ENCODE measurements at places on chromosomes 12 and 14.

- DNase-seq, result no peak
These were observed 87.2 kb downstream of the C12orf75 start for GRCh38 chr12:105417732-105418131.

DNA sequence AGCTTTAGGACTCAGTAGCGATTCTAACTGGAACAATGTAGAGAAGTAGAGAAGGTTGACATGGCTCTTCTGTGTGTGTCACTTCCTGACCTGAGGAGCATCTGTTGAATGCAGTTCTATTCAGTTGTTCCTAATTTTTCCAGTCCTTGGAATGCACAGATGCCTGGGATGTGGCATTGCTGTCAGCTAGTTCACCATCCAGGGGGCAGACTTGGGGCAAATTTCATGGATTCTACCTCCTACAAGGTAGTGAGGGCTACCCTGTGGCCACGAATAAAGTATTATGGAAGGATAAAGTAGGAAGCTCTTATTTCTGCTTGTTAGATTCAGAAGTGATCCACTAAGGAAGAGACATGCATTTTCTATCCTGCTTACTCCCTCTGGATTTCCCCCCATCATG is 74.4 kb upstream of the GPATCH2L start:
- no peak for DNase-seq

- no peak for DNase-seq
These were observed 9.3 kb upstream of the CLEC12A start for GRCh38 chr12:9961901-9962300.

DNA sequence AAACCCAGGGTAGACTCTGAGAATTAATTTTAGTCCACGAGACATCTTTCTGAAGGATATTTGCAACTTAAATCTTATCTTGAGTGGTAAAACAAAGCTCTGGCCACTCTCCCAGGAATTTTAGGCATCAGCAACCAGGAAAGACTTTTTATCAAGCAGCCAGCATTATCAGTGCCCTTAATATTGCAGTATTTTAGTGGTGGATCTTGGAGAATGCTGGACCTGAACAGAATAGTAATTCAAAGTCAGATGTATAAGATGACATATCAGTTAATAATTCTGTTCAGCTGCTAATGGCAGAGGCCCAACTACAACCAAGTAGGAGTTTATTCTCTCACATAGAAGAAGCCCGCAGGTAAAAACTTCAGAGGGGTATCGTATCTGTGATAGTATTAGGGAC is 59.0 kb upstream of the CRY1 start:
- no peak for DNase-seq

DNA sequence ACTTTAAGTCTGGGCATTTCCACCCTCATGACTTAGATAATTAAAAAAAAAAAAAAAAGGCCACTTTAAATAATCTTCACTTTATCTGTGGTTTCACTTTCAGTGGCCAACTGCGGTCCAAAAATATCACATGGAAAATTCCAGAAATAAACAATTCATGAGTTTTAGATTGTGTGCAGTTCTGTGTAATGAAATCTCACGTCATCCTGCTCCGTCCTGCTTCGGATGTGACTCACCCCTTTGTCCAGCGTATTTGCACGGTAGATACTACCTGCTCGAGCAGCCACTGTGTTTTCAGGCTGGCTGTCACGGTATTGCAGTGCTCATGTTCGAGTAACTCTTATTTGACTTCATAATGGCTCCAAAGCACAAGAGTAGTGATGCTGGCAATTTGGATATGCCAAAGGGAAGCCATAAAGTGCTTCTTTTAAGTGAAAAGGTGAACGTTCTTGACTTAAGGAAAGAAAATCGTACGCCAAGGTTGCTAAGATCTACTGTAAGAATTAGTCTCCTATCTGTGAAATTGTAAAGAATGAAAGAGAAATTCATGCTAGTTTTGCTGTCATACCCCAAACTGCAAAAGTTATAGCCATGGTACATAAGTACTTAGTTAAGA is 2.4 kb downstream of the E2F7 start:
- no peak for DNase-seq

DNA sequence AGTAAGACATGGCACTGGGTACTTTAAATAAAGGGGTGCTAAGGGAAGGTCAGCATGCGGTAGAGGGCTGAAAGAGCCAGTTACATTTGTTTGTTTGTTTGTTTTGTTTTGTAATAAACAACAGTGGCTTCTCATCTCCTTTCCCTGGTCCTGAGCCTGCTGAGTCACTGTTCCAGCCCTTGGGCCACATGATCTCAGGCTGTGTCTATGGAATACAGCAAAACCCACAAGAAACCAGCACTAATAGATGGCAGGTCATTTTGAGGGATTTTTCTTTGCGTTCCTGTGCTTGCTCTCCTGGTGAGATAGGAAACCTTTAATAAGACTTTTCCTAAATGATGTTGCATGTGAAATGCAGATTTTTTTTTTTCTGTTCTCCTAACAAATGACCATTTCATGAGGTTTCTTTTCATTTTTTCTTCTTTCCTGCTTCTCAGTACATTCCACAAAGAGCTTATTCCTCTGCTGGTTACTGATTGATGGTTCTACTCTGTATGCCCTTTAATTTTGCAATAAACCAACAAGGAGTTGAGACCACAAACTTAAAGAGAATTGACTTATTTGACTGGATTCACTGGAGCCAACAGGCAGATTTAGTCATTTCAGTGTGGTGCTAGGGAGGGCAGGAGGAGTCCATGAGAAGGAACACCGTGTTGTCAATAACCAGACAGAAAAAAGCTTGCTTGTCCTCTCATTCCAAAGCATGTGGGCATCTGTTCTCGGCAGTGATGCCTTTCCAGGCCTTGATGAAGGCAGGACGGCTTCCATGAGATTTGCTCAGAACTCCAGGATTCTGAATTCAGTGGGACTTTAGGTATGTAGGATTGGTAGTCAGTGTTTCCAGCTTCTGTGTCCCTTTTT is 459.2 kb downstream of the RAD51B start:
- DNase-seq, result no peak

GRCh38 chr12:108382437-108382801 is 43.3 kb upstream of the CMKLR1 start:
- DNase-seq, result no peak

- DNase-seq, result no peak
These were observed 2.9 kb upstream of the GLRX5 start for GRCh38 chr14:95531969-95532368.

DNA sequence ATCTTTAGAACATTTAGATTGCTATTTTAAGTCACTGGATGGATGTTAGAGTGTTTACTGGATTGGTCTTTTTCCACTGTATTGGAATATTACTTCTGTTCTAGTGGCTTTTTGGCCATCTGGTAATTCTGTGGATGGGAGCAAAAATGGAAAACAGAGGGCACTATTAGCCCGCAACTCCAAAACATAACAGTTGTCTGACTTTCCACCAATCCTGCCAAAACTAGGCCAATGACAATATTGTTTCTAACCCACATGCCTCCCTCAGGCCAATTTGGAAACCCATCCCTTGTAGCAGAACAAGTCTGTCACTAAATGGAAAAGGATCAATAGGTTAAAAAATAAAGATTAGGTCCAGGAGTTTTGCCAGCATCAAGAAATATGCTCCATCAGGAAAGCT is 97.8 kb downstream of the ETNK1 start:
- DNase-seq, result no peak

DNA sequence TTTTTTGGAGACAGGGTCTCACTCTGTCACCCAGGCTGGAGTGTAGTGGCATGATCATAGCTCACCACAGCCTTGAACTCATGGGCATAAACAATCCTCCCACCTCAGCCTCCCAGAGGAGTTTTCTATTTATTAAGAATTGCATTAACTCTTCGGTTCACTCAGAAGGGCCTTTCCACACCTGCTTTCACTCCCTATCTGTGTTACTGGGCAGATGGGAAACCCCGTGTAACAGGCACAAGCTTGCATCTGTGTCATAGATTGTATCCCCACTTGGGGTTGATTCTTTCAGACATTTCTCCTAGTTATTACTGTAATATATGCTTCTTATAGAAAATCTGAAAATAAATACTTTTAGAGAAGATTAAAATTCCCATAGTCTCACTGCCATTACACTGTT is 38.7 kb downstream of the STX2 start:
- no peak for DNase-seq

DNA sequence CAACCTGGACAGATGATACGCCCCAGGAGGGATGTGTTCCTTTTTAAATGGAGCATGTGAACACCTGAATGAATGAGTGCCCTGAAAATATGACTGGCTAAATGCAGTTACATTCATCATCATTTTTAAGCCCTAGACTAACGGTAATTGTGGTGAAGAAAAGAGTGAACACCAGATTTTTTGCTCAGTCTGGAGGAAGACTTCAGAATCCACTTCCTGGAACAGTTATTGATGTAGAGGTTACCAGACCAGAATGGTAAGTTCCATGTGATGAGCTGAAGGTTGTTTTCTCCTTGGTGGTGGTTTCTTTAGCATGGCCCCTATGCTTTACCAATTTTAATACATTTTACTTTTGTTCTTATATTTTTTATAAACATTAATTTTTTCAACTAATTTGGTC is 29.3 kb downstream of the PIWIL1 start:
- no peak for DNase-seq

- DNase-seq, result no peak
These were observed 166.5 kb upstream of the GSC start for GRCh38 chr14:94936401-94936892.

- DNase-seq, result no peak
These were observed 167.6 kb downstream of the ACSS3 start for GRCh38 chr12:81245458-81245857.

DNA sequence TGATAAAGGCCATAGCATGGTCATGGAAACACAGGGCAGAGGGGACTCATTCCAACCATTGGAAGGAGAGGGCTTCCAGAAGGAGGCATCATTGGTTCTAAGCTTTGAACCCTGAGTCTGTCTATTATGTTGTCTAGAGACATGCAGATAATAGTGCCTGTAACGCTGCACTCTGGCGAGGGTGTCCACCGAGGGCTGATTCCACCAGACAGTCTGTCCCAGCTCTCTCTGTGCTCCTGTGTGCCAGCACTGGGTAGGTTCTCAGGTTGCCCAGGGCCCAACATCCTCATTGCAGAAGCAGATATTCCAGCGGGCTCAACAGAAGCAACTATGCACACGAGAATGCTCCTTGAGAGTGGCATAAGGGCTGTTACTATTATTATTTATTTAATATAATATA is 18.7 kb upstream of the CLMN start:
- DNase-seq, result no peak

GRCh38 chr12:61894168-61894567 is 366.0 kb upstream of the USP15 start:
- DNase-seq, result no peak

- DNase-seq, result no peak
These were observed 155.1 kb downstream of the KIF21A start for GRCh38 chr12:39287817-39288216.

DNA sequence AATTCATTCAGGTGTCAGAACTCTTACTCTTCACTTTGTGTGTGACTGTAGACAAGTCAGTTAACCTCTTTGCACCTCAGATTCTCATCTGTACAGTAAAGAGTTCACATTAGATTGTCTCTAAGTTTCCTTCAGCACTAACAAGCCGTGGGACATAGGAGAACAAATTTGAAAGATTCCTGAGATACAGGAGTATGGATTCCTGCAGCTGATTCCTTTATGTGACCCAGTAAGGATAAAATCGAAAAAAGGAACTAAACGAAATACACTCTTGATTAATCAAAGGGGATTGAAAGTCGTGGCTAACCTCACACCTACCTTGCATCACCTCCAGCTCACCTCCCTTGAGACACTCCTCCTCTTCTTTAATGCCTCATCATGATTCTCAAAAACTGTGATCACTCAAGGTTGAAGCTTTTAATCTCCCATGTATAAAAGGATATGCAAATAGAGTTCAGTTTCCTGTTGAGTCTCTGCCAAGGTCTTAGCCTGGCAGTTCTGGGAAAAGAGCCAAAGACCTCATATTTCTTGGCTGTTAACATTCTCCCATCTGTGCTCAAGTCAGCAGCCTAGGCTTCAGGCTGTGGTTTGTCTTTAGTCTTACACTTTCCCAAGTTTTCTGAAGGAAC is 156.6 kb downstream of the DAD1 start:
- DNase-seq, result no peak

- DNase-seq, result no peak
These were observed 160.8 kb upstream of the SFSWAP start for GRCh38 chr12:131550121-131550520.

GRCh38 chr12:16622338-16622737 is 16.4 kb upstream of the LMO3 start:
- DNase-seq, result no peak

- DNase-seq, result no peak
These were observed 12.1 kb upstream of the ALDH2 start for GRCh38 chr12:111754671-111755070.

GRCh38 chr12:2429032-2429431 is 365.7 kb upstream of the FKBP4 start:
- no peak for DNase-seq

GRCh38 chr12:104761611-104762010 is 196.5 kb downstream of the SLC41A2 start:
- DNase-seq, result no peak

DNA sequence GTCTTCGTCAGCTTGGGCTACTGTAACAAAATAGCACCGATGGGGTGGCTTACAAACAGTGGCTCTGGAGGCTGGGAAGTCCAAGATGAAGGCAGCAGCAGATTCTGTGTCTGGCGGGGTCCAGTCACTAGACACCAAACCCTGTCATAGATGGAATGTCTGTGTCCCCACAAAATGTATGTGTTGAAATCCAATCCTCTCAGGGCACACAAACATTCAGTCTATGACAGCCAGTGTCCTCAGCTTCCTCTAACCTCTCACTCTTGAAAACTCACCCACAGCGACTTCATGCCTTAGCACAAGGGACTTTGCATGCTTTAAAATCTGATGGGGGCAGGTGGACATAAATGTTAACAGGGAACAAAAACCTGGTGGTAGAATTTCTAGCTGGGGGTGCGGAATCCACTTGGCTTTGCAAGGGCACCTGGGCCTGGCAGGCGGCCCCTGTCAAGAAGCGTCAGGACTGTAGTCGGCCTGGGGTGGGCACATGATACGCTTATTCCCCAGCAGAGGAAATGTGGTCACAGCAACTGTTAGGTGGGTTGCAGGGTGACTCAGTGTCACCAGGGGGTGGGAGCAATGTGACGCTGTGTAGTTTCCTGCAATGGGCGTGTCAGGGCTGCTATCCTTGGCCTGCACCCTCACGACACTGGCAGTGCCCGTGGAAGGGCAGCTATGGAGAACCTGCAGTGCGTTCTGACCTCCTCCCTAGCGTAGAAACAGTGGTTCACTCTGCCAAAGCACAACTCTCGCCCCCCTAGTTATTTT is 17.7 kb downstream of the RIN3 start:
- no peak for DNase-seq

GRCh38 chr14:67736771-67737170 is 35.1 kb downstream of the RDH12 start:
- DNase-seq, result no peak

- no peak for DNase-seq
These were observed 36.3 kb downstream of the DTX1 start for GRCh38 chr12:113092607-113093408.

DNA sequence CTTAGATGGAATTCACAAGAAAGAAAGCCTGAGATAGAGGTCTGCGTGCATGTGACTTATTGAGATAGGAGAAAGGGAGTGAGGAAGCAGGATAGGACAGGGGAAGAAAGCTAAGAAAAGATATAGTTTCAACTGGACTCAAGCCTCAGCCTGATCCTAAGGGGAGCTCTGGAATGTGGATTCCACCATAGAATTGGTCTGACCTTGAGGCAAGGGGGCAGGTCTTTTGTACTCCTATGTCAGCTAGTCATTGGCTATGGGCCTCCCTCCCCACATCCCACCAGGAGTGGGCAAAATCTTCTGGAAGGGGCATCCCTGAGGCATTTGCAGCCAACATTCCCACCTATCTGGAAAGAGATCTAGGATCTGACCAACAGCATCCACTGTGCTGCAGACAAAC is 88.5 kb upstream of the HSPB8 start:
- DNase-seq, result no peak

Data from RWPE2 (cell line).